ENCODE measurements at places on chromosomes 6 and 20.

DNA sequence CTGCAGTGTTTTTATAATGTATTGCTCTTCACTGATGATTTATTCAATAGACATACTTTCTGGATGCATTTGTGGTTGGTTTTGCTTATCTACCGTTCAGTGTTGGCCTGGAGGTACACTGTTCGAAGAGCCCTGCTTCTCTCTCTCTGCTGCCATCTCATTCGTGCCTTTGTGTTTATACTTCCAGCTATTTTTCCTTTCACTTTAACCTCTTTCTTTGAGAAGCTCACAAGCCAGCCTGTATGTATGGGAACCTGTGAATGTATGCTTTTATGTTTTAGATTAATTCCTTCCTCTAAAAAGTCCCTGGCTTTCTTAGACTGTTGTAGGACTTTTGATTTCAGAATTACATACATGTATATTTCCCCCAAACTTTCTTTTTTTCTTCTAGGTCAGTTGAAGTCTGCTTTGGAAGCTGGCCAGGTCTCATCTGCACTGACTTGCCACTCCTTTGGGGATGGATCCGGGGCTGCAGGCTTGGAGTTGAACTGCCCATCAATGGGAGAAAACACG lies 83.0 kb downstream of the SCAND1 start:
- DNase-seq, result no peak

DNA sequence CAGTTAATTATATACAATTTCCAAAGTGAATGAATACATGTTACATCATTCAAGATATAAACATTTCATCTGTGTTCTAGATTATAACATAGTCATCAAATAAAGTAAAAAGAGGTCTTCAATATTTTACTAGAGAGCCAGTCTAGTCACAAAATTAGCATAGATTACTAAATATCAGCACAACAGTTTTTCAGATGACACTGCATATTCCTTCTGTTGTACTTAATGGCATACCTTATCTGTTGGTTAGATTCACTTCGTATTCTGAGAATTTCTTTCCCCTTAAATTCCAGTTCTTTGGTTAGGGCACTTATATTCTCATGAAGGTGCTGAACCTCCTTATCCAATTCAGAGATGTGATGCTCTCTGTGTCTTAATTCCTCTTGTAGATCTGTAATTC lies 39.8 kb upstream of the MCM9 start:
- no peak for DNase-seq

DNA sequence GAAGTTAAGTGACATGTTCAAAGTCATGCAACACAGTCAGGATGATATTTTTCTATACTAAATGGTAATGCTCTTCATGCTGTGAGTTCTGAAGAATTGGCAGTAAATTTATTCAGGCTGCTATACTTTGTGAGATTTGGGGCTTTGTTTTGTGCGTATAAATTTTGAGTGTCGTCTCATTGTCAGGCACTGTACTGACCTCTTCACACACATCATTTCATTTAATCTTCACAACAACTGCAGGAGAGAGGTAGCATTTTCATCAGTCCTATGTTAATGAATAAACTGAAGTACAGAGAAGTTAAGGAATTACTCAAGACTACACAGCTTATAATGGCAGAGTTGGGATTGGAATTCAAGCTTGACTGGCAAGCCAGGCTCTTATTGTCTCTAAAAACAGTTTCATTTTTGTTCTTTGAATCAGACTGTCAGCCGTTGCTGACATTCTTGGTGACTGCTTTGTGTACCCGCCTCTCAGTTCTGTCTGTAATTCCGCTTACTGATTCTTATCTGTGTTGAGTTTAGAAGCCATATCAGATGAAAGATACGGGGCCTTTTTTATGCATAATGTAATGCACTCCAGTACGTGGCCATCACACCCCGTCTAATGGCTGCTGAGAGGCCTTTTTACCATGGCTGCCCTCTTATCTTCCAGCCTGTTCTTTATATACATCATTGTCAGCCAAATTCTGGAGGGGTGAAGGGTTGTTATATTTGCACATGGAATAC lies 274.9 kb downstream of the UTRN start:
- DNase-seq, result no peak

DNA sequence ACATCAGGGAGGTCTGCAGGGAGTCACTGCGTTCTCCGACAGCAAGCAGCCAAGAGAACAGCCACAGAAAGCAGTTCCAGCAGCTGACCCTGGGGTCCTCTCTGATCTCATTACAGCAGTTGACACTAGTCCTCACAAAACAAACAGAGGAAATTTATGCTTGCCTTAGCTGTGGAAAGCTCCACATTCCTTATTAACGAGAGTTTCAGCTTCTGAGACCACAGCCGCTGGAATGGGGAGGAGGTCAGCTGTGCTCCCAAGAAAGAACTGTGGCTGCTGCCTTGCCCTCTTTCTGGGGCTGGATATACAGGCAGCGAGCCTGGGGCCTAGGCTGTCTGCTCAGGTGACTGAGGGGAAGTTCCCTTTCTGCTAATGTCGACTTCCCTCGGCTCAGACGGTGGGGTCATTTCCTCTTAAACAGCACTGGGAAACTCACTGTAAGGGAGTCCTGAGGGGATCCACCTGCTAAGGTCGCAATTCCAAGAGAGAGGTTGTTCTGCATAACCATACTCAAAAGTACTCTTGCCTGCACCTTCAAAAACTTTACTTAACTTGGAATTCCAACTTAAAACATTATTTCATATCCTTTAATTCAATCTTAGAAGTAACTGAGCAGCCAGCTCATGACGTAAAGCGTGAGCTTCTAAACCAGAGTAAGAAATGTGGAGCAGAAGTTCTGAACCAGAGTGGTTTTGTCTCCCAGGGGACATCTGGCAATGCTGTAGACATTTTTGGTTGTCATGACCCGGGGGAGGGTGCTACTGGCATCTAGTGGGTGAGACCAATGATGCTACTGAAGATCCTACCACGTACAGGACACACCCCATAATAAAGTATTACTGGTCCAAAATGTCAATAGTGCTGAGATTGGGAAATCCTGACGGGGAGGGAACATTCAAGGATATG lies 80.3 kb downstream of the BACH2 start:
- peak; percentile 56 for DNase-seq

DNA sequence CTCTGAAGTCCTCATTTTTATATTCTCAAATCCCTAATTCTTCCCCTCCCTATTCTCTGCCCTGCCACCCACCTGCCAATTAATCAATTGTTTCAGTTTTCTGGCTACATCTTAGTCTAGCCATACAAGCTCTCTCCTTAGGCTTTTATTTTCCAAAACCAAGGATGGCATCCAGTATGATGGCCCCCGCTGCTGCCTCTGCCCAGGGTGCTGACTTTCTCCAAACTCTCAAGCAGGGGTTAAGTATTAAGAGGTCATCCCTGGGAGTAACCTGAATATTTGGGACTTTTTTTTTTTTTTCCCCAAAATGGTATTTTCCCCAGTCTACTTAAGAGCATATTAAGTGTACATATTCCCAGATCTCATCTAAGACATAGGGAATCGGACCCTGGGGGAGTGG lies 183.8 kb downstream of the DHX35 start:
- no peak for DNase-seq

DNA sequence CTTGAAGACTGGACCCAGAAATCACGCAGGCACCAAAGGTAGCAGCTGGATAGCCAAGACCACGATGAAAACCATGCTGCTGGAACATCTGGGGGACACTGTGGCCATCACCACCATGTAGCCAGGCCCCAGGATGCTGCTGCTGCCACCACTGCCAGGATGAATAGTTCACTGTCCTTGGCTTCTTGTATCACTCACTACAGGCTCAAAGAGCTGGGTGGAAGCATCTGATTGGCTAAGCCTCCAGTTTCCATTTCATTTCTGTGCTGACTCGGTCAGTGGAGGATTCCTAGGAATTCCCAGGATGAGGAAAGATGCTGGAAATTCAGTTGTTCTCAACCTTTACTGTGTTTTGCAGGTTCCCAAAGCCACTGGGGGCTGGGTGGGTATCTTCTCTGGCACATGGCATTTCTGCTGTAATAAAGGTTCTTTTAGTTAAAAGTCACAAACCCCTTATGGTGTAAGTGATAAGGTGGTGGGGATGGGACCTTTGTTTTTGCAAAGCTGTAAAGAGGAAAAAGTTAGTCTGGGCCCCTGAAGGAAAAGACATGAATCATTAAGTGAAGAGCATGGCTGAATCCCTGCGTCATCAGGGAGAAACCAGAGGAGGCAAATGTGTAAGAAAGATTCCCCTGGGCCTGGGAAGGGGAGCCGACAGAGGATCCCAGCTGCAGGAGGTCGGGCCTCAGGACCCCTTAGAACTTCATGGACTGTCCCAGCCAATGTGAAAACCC lies 75.6 kb upstream of the RNF24 start:
- DNase-seq, result peak; percentile 93

DNA sequence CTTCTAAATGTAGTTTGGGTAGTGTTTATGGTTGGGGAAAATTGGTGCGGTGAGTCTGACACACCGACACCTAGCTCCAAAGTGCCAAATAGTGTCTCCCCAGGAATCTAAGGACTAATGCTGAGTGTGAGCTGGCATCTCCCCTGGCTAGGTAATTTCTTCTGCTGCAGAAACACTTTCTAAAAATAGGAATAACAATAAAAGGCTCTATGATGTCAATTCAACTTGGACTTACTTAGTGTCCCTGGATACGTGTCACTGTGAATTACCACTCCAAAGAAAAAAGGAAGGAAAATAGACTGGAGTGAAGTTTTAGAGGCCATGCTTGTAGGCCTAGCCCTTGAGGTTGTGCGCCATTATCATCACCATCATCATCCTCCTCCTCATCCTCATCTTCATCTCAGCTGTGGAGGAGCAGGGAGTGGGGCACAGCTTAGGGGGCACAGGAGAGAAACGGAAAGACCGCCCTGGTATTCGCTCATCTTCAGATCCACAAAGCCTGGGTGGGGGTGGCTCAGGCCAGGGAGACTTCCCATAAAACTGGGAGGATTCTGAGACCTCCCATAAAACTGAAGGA lies 89.6 kb downstream of the TBC1D7 start:
- DNase-seq, result no peak

DNA sequence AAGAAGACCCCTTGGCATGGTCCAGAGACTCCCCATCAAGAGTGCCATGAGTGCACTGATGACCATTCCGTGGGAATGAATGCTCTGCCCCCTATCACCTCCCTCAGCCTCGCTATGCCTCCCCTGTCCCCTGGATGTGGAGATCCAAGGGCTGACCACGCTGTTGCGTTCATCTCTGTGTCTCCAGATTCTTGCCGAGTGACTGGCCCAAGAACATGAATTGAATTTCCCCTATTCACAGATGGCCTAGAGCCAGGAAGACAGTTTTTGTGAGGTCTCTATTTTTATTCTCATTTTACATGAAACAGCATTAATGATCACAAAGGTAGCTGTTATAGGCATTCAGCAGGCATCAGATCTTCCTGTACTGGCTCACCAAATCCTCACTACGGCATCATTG lies 33.6 kb downstream of the MAFB start:
- DNase-seq, result no peak
